Fibroblast of mammary gland (primary cell): ENCODE measurements at places on chromosomes 16 and 17.
A peak's percentile ranks its signal among the peaks of the same experiment; 100 is the strongest.

GRCh38 chr17:40442392-40443195 lies 656 bp upstream of the IGFBP4 start:
- peak; percentile 71 for DNase-seq

- peak; percentile 99 for DNase-seq
These were observed 94.9 kb downstream of the ANKRD11 start for GRCh38 chr16:89395150-89396142.

- peak; percentile 91 for DNase-seq
These were observed 176.8 kb upstream of the ASIC2 start for GRCh38 chr17:33469911-33470310.

- peak; percentile 55 for DNase-seq
These were observed 61.6 kb downstream of the TIMM22 start for GRCh38 chr17:1058423-1059130.

GRCh38 chr16:57539072-57539796 lies 2.9 kb upstream of the CCDC102A start:
- DNase-seq, result peak; percentile 5

DNA sequence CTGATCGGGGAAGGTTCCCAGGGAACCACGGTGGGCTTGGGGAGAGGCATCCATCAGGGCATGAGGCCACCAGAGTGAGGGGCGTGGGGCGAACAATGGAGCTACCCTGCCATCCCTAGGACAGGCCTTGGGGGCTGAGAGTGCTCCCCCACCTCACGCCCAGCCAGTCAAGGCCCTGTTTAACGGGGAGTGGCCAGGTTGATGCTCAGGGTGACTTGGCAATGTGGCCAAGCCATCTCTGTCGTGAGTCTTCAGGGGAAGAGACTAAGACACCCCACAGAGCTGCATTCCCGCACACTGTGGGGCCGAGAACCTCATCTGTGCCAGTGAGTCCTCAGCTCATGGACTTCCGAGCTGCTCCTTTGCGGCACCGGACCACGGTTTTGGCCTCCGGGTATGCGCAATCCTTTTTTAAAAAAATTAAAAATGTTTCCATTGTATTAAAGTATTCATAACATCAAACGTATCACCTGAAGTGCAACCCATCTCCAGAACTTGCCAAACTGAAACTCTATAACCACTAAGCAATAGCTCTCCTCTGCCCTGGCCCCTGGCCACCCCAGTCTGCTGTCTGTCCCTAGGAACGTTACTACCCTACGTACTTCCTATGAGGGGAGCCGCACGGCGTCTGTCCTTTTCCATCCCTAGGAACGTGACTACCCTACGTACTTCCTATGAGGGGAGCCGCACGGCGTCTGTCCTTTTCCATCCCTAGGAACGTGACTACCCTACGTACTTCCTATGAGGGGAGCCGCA lies 71.8 kb upstream of the DOC2B start:
- DNase-seq, result no peak

DNA sequence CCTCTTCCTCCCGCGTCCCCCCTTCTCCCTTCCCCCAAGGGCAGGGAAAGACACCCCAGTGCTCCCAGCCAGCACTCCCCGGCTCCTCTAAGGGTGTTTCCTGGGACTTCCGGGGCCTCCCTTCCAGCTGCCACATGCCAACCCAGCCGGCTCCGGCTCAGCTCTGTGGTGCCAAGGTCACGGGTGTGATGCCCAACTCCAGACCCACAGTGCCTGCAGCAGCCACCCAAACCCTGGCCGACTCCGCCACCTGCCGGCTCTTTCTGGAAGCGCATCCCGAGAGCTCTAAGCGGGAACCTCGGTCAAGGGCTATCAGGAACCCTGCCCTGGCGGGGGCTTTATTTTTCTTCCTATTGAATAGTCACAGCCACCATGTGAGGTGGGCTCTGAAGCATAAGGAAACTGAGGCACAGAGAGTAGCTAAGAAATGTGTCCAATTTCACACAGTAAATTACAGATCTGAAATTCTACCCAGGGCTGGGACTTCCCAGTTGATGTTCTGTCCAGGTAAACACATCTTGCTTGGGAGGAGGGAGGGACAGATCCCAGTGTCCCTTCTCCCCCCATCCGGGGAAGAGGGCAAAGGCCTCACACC lies 3.3 kb upstream of the PPP1R1B start:
- peak; percentile 52 for DNase-seq

DNA sequence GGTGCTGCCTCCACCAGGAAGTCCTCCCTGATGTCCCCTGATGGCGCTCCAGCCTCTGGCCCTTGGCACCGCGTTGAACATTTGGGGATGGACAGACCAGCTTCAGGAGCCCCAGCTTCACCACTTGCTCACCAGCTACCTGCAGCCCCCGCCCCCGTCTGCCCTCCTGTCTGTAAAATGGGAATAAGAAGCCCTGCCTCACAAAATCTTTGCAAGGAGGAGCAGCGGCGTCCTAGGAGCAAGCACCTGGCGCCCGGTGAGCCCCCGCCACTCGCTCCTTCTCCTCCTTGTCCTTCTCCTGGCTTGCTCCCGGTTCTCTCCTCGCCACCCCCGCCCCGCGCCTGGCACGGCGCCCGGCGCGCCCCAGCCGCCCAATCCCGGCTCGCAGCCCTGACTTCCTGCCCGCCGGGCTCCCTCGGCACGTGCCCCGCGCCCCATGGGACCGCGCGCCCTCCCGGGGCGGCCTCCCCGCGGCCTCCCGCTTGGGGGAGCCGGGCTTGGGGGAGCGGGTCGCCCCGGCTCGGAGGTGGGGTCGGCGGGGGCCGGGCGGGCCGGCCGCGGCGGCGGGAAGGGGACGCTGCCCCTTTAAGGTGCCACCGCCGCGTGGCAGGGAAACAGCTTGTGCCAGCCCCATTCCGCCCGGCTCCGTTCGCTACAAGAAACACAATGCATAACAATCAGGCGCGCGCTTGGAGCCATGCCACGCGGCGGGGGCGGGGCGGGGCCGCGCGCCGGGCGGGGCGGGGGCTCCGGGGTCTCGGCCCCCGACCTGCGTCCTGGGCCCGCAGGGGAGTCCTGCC lies 9.1 kb upstream of the PPP1R1B start:
- peak; percentile 20 for DNase-seq

DNA sequence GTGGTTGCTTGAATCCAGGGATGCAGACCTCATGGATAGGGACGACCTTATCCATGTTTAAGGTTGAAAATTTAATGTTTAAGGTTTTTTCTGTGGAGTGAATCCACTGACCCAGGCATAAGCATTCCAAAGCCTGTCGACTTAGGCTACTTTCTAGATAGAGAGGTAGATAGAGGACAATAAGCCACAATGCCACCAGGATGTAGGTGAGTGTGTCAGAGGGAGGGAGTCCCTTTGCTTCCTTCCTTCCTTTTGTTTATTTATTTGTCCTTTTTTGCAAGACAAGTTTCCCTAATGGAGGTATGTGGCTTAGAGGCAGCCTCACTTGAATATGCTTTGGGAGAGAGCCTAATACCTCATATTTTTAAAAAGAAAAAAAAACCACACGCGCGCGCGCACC lies 834.2 kb upstream of the SOX9 start:
- DNase-seq, result no peak

GRCh38 chr17:45828171-45828570 lies 16.5 kb upstream of the SPPL2C start:
- no peak for DNase-seq

DNA sequence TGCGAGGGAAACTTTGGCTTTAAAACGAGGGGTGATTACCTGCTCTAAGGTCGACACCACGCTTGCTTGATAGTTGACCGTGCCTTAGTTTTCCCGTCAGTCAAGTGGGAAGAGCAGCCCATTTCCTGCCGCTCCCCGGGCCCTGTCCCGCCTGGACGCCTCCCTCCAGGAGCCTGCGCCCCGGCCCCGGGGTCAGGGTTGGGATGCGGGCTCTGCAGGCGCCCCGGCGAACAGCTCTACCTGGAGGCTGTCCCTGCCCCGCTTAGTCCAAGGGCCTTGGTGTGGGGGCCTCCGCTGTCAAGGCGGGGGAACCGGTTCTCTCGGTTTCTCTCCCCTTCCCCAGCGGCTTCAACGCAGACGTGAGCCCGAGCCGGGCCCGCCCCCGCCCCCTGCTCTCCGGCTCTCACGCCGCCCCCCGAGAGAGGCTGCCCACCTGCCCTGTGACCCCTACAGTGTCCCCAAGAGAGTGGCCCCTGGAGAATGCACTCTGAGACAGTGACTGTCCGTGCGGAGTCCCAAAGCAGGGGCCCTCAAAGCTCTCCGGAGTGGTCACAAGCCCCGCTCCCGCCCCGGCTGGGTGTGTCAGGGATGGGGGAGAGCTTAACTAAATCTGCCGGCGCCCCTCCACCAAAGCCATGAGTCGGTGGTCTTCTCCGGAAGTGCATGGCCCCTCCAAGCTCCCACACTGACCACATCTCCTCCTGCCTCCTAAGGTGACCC lies 117.4 kb upstream of the SMURF2 start:
- DNase-seq, result no peak

GRCh38 chr16:3202903-3203539 lies 15.0 kb downstream of the OR1F1 start:
- peak; percentile 35 for DNase-seq

DNA sequence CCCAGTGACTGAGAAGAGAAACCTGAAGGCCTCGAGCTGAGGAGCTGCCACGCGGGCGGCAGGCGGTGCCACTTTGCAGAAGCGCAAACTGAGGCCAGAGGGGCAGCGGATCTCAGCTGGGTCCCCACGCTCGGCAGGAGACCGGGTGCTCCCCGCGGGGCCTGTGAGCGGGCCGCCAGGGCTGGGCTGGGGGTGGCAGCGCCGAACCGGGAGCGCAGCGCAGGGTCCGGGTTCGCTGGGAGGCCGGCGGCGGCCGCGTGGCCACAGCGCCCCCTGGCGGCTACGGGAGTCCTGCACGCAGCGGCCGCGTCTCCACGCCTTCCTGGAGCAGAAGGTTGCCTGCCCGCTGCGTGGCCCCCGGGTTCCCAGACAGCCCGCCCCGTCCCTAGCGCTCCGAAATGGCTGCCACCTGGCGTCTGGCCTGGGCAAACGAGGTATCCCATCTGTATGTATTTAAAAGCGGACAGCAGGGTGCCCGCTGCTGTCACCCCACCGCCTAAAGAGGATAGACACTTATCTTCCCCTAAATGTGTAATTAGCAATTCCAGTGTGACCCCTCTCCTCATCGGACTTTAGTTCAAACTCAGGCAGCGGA lies 96.1 kb upstream of the CDH5 start:
- peak; percentile 56 for DNase-seq

DNA sequence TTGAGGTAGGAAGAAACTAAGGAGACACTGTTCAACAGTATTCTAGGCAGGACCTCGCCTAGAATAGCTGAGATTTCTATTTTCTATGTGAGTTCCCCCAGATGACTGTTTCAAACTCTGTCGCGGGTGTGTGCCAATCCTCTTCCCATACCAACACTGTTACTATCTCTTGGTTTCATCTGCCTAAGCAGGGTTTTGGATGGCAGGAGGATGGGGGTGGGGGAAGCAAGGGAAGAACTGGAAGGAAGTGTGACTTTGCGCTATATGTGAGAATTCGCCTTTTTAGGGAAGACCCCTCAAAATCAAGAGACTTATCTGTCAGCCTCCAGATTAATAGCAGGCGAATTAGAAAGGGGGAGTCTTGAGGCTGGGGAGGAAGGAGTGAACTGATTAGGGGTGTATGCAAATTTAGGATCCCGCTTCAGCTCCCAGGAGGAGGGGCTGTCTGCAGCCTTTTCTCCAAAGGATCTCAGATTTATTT lies 521 bp upstream of the G6PC3 start:
- DNase-seq, result peak; percentile 43

GRCh38 chr17:40139566-40140058 lies 725 bp upstream of the CASC3 start:
- DNase-seq, result no peak

- DNase-seq, result no peak
These were observed 108.8 kb downstream of the CCDC182 start for GRCh38 chr17:57636274-57636673.

DNA sequence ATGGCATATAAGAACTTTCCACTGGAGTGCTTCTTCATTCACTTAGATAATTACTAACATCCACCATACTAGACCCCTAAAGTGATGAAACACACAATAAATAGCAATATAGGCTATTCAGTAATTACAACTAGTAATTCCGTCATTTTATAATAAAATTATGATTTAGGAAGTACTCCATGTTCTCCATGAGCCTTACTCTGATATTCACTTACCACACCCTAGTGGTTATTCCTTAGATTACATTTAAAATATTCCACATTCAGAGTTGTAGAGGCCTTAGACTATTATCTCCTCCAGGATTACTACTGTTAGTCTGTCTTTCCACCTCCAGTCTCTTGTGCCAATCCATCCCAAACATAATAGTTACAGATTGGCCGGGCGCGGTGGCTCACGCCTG lies 62.4 kb downstream of the STH start:
- DNase-seq, result peak; percentile 34

DNA sequence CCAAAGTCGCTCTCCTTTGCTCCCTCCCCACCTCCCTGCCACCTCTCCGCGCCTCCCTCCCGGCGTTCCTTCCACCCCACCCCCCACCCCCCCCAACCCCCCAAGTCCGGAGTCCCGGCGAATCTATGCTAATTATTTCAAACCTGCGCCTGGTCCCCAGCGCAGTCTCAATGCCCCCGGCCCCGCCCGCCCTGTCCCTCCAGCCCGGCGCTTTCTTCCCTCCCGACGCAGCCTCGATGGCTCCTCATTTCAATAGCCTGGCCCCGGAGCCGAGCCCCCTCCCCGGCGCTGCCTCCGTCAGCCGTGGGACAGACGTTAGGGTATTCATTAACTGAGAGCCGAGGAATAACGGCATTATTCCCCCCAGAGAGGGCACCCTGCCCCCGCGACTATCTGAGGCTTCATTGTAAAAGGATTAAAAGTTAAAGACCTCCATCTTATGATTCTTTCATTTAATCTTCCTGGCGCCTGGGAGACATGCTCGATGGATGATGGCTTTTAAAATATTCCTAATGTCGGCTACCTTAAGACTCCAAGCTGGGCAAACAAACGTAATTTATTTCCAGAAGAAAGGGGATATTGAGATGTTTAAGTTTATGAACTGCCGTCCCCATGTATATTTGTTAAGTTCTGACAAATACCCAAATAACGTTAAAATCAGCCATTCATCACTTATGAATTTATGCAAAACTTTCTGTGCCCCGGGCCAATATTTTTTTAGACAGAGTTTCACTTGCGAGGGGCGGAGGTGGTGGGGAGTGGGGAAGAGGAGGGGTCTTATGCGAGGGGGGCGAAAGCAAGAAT lies 3.4 kb downstream of the NOG start:
- DNase-seq, result no peak

DNA sequence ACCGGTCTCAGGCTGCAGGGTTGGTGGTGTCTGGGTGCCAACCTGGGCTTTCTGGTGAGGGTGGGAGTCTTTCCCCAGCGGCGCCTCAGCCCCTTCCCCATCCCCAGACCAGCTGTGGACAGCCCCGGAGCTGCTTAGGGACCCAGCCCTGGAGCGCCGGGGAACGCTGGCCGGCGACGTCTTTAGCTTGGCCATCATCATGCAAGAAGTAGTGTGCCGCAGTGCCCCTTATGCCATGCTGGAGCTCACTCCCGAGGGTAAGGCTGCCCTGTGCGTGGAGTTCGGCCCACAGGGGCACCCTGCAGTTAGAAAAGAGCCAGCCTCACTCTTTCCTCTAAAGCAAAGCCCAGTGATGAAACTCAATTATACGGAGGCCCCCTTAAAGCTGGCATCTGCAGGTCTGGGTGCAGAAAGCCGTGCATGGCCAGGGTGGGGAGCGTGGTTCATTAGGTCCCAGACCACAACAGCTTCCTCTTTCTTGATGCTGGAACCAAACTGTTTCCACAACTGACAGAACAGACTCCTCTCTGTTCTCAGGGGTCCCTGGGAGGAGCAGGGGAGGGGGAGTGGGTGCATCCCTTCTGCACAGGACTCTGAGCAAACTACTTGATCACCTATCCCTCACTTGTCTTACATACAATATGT lies 10.7 kb downstream of the GUCY2D start:
- no peak for DNase-seq
